ENCODE measurements at places on chromosomes 3 and 15.
A peak's percentile ranks its signal among the peaks of the same experiment; 100 is the strongest.

GRCh38 chr15:92565351-92566125 is 90.0 kb downstream of the FAM174B start:
- no peak for DNase-seq

- no peak for DNase-seq
Observed at GRCh38 chr15:46502667-46503066, 867.8 kb downstream of the SQOR start.

DNA sequence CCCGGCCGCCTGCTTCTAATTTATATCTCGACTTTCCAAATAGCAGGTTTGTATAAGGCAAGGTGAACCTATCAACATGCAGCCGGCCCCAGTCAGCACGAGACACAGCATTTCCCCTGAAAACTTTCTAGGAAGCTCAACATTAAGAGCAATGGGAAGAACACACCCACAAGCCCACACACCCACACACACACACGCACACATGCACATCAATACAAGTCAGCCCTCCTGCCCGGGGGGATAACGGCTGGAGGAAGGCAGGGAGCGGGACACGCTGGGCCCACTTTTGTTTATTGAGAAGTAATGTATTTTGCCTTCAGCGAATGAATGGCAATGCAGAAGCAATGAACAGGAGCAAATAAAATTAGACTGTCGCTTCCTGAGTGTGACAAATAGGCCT is 83.5 kb downstream of the PCSK6 start:
- DNase-seq: peak; percentile 13

DNA sequence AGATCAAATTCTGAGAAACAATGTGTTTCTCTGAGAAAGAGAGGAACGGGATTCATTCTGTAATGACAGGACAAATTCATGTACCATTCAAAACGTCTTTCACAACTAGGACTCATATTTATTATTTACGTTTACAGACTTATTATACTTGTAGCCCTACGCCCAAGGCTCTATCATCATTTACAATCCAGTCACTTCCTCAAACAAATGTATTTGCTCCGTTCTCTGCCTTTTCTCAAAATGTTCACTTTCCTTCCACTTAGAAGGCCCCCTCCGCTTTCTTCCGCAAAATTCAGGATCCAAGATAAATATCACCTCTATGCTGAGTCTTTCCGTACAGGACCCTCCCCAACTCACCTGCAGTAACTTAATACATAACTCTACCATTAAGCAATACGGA is 745 bp downstream of the RSL24D1 start:
- no peak for DNase-seq

DNA sequence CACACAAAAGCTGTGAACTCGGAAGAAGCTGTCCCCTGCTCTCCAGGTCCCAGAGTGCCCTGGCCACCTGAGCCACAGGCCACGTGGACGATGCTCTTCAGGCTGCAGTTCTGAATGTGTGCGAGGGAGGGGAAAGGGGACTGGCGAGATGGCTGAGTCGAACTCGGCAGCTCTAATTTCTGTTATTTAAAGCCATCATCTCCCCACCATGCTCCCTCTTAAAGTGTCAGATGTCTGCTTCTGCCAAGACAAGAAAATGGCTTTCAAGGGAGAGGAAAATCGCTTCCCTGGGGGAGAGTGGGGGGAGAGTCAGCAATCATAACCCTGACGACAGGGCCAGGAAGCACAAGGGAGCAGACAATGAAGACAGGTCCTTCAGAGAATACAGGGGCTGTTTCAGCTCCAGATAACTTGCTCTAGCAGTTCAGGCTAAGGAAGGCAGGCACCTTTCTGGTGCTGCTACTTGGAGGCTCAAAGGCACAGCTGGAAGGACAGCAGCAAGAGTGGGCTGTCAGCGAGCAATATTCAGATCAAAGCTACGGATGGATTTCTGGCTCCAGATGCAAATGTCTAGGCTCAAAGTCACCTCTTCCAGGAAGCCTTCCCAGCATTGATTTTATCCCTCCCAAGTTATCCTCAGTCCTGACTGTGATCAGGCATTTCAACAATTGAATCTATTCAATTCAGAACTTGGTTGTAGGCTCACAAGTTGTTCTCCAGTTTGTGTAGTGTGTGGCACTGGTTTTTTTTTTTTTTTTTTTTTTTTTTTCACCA is 15.5 kb upstream of the CCDC33 start:
- no peak for DNase-seq

DNA sequence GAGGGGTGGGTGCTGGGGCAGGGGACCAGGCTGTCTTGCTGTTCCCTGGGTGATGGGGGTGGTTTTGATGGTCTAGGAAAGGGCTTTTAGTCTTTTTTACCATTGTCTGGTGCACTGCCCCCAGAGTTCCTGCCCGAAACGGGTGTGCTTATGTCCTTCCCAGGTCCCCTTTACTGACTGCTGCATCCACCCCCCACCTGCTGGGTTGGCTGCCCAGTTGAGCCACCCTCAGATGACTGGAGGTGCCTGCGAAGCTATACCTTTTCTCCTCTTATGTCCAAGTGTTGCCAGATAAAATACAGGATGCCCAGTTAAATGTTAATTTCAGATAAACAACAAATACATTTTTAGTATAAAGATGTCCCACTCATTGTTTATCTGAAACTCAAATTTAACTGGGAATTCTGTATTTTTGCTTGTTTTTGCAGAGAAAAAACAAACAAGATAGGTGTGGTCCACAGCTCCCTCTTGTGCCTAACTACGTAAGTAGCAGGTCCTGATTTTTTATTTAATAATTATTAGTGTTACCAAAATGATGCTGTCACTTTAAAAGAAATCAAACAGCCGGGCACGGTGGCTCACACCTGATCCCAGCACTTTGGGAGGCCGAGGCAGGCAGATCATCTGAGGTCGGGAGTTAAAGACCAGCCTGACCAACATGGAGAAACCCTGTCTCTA is 6.1 kb upstream of the RPP14 start:
- no peak for DNase-seq

- no peak for DNase-seq
Observed at GRCh38 chr15:90823455-90823974, 44.9 kb upstream of the FURIN start.

DNA sequence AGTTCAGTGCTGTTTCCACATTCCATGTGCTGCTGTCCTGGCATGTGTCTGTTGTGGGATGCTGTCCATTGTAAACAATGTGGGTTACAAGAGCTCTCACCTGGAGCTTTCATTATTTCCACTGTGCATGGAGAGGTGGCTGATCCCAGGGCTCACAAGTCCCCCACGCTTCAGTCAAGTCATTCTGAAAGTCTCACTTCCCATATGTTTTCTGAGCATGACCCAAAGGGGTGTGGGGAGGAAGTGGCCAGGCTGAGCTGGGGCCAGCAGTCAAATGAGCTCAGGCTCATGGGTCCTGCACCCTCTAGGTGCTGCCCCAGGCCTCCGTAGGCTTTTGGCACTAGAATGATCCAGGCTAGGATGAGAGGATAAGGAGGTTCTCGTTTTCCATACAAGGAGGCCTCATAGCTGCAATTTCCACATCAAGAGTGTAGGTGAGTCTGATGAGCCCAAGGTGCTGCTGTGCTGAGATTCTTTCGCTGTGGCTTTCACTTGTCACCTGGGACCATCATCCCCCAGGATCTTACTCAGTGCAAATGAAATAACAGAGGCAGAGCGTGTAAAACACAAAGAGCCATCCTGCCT is 22.0 kb downstream of the STARD5 start:
- peak; percentile 77 for DNase-seq

- no peak for DNase-seq
Observed at GRCh38 chr3:132563420-132564069, 33.5 kb upstream of the ACKR4 start.

- no peak for DNase-seq
Observed at GRCh38 chr3:159779883-159780282, 208.8 kb upstream of the IL12A start.

DNA sequence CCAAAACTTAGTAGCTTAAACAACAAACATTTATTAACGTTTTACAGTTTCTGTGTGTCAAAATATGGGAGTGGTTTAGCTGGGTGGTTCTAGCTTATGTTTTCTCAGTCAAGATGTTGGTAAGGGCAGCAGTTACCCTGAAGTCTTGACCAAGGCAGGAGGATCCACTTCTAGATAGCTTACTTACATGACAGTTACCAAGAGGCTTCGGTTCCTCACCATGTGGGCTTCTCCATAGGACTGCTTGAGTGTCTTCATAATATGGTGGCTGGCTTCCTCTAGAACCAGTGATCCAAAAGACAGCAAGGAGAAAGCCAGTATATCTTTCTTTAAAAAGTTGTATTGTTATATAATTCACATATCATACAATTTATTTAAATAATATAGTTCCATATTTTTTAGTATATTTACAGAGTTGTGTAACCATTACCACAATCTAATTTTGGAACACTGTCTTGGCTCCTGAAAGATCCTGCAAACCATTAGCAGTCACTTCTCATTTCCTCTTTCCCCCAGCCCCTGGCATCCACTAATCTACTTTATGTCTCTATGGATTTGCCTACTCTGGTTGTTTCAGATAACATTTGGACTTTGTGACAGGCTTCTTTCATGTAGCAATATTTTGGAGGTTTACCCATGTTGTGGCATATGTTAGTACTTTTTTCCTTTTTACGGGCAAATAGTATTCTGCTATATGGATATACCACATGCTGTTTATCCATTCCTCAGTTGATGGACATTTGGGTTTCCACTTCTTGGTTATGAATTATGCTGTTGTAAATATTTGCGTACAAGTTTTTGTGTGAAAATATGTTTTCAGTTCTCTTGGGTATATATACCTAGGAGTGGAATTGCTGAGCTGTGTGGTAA is 33.3 kb downstream of the MAPK6 start:
- DNase-seq: no peak

DNA sequence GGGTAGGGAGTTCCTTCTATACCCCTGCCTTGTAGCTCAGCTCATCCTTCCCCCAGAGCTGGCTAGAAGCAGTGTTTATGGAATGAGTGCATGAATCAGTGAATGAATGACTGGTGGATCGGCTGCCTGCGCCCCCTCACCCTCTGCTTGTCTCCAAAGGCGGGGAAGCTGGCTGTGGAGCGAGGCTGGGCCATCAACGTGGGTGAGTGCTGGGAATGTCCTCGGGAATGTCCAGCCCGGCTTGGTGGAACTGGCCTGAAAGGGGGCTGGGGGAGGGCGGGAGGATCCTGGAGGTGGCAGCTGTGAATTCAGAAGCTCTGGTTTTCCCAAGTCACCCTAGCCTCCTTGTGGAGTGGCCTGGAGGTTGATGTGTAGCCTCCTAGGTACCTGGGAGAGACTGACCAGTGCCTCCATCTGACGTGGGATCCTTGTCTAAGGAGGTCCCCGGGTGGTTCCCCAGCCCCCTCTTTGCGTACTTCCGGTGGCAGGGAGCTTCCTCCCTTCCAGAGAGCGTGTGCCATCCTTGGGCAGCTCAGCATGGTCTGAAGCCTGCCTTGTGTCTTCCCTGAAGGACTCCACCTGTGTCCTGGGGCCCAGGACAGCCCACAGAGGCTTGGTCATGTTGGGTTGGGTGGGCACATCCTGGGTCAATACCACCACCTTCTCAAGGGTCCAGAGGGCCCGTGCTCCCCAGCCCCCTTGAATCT is 18.4 kb downstream of the HDAC11 start:
- DNase-seq: no peak

DNA sequence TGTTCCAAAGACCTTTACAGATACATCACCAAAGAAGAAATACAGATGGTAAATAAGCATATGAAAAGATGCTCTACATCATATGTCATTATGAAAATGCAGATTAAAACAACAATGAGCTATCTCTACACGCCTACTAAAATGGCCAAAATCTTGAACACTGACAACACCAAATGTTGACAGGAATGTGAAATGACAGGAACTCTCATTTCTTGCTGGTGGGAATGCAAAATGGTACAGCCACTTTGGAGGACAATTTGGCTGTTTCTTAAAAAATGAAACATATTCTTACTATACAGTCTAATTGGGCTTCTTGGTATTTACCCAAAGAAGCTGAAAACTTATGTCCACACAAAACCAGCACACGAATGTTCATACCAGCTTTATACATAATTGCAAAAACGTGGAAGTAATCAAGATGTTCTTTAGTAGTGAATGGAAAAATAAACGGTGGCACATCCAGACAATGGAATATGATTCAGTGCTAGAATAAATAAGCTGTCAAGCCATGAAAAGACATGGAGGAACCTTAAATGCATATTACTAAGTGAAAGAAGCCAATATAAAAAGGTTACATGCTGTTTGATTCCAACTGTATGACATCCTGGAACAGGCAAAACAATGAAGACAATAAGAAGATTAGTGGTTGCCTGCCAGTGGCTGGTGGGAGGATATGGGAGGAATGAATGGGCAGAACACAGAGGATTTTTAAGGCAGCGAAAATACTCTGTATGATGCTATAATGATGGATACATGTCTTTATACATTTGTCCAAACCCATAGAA is 81.3 kb upstream of the NEDD4 start:
- DNase-seq: no peak

DNA sequence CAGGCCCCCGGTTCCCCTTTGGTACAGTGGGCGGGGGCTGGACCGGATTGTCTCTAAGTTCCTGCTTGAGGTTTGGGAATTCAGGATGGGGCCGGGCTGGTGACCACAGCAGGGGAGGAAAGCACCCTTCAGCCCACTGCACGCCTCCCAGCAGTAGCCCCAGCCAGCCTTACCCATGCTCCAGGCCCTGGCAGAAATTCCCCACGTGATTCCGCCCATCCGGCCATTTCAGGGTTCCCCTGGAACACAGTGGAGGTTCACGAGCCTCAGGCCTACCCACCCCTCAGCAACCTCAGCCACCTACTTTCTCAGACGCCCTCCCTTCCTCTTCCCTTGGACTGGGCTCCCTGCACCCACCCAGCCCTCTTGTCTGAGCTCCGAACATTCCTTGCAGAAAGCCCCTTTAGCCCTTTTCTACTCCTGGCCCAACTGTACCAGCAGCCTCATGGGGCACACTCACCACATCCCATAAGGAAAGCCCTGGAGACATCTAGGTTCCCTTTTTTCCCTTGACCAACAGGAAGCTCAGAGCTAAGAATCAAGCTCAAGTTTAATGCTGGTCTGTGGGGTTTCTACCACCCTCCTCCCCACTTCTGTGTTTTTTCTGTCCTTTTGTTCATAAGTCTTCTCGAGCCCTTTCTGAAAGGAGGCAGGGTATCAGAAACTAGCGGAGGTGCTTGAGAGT is 11.5 kb downstream of the ALS2CL start:
- DNase-seq: no peak

DNA sequence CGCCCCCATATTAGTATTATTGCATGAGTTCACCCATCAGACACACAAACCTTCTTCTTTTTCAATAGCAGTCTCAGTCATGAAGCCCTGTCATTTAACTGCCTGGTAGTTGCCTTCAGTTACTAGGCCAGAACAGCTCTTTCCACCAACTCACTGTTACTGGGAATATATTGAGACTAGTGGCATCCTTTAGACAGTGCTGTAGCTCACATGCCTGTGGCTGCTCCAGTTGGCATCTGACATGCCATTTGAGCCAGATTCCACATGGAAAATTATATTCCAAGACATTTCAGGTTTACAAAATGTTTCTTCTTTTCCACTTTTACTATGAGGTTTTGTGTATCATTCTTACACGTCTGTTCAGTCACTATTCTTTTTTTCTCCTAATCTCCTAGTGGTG is 146.1 kb downstream of the GHSR start:
- no peak for DNase-seq

DNA sequence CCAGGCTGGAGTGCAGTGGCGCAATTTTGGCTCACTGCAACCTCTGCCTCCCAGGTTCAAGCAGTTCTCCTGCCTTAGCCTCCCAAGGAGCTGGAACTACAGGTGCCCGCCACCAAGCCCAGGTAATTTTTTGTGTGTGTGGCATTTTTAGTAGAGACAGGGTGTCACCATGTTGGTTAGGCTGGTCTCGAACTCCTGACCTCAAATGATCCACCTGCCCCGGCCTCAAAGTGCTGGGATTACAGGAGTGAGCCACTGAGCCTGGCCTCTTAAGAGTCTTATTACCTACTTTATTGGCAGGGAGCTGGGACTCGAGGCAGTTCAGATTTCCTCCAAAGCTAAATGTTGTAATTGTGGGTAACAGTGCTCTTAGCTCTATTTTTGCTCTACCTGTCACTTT is 16.4 kb downstream of the PXYLP1 start:
- no peak for DNase-seq
